ENCODE measurements at places on chromosomes 13 and 19.

GRCh38 chr19:5927441-5927821 lies 13.4 kb downstream of the CAPS start:
- DNase-seq = no peak

- DNase-seq = no peak
Measured at GRCh38 chr13:41345165-41345913, 34.3 kb downstream of the NAA16 start.

- no peak for DNase-seq
Measured at GRCh38 chr13:51240958-51241357, 18.8 kb downstream of the FAM124A start.

DNA sequence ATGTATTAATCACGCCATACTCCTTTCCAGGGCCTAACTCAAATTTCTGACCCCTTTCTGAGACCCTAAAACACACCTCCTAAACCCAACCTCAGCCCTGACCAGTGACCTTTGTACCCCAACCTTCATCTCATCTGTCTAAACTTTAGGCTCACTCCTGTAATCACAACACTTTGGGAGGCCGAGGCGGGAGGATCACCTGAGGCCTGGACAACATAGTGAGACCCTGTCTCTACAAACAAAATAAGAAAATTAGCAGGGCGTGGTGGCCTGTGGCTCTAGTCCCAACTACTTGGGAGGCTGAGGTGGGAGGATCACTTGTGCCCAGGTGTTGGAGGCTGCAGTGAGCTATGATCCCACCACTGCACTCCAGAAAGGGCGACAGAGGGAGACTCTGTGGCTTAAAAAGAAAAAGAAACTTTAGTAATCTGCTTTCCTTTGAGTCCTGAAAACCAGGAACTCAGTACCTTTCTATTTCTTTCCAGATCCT lies 4.7 kb downstream of the RTN2 start:
- DNase-seq = no peak

- DNase-seq = no peak
Measured at GRCh38 chr13:33233547-33233946, 52.0 kb downstream of the STARD13 start.

DNA sequence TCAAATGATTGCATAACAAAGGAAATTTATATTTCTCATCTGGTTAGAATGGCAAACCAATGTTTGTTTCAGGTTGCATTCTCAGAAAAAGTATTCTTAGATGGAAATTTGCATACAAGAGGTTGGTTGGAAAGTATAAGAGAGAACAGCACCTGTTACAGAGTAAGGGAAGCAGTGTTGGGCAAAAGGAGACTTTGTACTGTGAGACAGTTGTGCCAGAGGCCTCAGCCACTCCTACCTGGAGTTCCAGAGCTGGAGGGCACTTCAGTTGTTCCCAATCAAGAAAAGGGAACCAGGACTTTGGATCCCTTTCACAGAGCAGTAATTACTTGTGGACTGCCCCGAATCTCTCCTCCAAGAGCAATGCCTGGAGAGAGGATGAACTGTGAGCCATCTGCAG lies 81.8 kb downstream of the SPRY2 start:
- no peak for DNase-seq

GRCh38 chr19:1047696-1048147 lies 7.8 kb downstream of the ABCA7 start:
- DNase-seq = no peak

DNA sequence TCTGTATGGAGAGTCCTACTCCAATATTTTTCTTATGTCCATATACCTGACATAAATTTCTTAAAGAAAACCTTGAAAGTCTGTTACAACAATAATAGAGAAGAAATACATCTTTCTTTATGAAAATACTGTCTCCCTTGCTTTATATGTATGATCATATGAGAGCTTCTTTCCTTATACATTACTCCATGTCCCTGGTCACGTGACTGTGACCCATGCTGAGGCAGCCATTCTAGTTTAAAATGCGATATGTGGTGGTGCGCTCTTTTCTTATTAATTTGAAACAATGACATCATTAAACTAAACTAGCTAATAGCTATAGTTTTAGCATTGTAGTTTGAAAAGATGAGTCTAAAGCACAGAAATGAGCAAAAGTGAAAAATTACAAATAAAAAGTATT lies 1120.3 kb upstream of the PRR20A start:
- no peak for DNase-seq

GRCh38 chr19:10238172-10238783 lies 7.1 kb upstream of the S1PR2 start:
- no peak for DNase-seq

- no peak for DNase-seq
Measured at GRCh38 chr13:41942462-41943094, 18.3 kb downstream of the VWA8 start.

DNA sequence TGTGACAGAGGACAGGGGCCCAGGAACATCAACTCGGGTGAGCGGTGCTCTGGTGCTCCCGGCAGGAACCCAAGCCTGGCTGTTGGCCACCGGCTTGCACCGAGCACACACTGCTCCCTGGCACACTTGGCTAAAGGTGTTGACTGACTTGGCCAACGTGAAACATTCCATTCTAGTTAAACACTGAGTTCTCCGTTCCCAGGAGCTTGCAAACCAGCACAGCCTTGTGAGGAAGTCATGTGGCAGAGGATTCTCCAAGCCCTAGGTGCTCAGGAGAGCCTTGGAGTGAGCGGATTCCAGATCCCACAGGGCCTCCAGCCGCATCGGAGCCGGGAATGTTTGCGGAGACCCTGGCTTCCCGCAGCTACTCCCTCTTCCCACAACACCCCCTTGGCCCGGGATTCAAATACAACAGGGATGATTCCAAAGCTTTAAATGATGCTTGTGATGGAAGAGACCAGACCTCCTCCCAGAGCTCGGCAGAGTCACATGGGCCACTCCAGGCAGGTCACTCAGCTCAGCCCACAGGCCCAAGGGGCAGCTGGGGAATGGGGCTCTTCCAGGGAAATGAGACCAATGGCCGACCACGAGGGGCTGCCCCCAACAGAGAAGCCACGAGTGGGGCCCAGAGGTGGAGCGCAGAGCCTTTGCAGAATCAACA lies 2.9 kb downstream of the C13orf46 start:
- DNase-seq = no peak

DNA sequence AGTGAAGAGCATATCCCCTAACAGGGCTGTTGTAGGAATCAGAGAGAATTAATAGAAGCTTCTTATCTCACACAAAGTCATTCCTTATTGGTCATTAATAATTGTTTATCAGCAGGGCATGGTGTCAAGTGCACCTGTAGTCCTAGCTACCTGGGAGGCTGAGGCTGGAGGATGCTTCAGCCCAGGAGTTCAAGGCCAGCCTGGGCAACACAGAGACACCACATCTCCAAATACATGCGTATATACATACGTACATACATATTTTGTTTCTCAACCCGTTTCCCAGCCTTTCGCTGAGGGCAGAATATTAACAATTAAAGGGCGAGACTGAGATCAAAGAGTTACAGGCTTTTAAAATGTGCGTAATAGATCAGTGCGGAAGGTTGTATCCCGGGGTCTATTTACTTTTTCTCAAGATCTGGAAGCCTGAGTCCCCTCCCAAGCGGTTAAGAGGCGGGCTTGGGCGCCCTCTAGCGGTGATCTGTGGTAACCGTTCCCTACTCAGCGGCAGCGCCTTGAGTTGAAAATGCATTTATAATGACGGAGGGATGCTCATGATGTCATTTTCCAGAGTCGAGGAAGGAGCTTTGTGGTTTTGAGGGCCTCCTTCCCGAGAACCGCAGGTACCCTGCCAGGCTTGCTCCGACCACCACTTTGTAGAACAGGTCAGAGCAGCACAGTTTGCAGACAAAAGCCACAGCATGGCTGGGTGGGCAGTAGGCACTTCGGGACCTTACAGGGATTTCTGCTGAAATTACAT lies 169.6 kb upstream of the GPR12 start:
- peak; percentile 60 for DNase-seq

DNA sequence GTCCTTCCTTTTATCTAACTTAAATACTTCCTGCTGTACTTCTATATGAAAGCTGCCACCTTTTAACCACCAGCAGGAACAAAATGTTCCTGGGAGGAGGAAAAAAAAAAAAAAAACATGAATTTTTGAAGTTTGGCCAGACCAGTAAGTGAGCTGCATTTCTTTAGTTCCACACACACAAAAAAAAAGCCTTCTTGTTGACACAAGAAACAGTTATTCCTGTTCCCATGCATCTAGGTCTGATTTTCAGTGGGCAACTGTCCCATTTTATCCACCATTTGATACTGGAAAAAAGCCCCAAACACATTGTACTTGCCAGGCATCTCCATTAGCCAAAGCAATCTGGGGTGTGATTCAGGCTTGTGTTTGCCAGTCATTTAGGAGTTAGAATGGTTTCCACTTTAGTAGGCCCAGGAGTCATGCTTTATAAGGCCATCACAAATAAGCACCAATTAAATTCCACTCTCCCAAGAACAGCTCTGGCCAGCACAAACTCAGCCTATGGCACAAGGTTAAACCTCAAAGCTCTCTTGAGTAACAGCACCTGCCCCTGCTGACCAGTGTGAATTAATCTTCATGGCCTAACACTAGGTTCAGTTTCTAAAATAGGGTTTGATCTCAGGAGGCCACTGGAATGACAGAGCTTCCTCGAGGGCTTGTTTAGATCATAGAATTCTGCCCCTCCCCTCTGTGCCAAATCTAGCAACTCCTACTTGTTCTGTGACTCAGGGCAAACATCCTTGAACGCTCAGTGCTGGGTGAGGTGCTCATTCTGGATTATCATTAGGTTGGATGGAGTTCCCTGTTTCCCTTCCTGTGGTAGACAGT lies 67.1 kb downstream of the NUFIP1 start:
- DNase-seq = no peak

GRCh38 chr13:72692884-72693514 lies 34.4 kb downstream of the MZT1 start:
- DNase-seq = no peak

DNA sequence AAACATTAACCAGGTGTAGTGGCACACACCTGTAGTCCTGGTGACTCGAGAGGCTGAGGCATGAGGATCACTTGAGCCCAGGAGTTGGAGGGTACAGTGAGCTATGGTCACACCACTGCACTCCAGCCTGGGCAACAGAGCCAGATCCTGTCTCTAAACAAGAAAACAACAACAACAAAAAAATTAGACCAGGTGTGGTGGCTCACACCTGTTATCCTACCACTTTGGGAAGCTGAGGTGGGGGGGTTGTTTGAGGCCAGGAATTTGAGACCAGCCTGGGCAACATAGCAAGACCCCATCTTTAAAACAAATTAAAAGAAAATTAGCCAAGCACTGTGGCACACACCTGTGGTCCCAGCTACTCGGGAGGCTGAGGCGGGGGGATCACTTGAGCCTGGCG lies 20.8 kb upstream of the PTPRS start:
- no peak for DNase-seq

- DNase-seq = no peak
Measured at GRCh38 chr13:26599403-26599802, 41.9 kb downstream of the WASF3 start.

DNA sequence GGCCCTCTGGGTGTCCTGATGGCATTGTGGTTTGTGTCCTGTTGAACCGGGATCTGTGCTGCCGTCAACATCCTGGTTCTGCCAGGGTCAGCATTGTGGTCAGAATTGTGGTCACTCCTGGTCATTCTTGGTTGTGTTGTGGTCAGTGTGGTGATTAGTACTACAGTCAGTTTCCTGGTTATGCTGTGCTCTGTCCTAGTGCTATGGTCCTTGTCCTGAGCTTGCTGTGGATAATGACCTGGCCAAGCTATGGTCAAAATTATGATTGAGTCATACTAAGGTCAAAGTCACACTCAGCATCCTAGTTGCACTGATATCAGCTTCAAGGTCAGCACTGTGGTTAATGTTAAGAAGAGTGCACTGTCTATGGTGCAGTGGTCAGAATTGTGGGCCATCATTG lies 4.5 kb upstream of the OLFM2 start:
- no peak for DNase-seq

DNA sequence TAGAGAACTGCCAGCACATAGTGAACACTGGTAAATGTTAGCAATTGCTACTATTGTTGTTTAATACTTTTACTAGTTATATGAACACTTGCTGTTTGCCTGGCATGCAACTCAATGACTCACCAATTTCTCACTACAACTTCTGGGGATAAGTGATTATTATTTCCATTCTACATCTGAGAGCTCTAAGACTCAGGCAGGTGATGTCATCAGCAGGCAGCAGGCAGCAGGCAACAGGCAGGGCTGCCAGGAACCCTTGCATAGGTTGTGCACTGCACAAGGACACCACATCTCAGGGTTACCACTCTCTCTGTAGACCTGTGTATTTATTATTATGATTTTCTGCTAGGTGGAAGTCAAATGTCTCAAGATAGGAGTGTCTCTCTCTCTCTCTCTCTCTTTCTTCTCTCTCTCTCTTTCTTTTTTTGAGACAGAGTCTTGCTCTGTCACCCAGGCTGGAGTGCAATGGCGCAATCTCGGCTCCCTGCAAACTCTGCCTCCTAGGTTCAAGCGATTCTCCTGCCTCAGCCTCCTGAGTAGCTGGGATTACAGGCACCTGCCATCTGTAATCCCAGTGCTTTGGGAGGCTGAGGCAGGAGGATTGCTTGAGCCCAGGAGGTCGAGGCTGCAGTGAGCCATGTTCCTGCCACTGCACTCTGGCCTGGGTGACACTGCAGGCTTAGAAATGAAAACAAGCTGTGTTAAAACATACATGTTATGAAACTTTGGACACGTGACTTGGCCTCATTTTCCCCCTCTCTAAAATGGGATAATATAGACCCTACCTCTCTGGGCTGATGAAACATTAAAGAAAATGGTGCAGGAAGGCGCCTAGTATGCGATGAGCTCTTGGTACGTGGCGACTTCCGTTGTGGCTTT lies 22.7 kb downstream of the HPN start:
- DNase-seq = no peak

GRCh38 chr13:66559093-66559492 lies 671.0 kb downstream of the PCDH9 start:
- DNase-seq = no peak

- no peak for DNase-seq
Measured at GRCh38 chr13:77056382-77056781, 29.4 kb upstream of the FBXL3 start.

DNA sequence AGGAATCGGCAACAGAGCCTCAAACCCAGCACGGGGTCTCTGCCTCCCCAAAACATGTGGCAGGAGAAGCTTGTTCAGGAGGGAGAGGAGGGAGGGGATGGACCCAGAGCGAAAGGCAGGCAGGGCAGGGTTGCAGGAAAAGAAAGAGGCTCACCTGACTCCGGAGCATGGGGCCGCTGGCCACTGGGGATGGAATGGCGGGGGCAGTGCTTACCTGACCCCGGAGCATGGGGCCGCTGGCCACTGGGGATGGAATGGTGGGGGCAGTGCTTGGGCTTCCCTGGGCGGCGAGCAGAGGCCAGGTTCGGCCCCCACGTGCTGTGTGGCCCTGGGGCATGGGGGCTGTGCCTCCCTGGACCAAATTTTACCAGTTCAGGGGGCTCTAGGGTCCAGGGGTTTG lies 13.3 kb upstream of the CELF5 start:
- no peak for DNase-seq

DNA sequence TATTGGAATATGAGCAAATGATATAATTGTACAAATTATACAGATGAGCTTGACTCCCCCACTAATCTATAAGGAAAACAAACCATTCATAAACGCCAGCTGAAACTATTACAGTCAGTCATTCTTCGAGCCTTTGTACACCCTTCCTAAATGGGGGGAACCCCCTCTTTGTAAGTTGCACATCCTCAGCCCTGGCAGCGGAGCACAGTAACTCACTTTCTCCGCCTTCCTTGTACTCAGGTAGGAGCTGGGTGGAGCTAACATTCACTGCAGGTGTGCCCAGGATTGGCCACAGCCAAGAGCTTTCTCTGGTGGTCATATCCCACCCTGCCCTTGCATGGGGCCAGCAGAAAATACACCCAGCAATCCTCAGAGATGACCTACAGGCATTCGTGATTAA lies 28.6 kb downstream of the PIN1 start:
- DNase-seq = no peak
